ENCODE measurements at places on chromosomes 16 and 17.

GRCh38 chr16:85326794-85327181 lies 214.5 kb upstream of the CIBAR2 start:
- peak; percentile 34 for DNase-seq

GRCh38 chr16:4515611-4516233 lies 22.9 kb downstream of the CDIP1 start:
- DNase-seq = peak; percentile 67

DNA sequence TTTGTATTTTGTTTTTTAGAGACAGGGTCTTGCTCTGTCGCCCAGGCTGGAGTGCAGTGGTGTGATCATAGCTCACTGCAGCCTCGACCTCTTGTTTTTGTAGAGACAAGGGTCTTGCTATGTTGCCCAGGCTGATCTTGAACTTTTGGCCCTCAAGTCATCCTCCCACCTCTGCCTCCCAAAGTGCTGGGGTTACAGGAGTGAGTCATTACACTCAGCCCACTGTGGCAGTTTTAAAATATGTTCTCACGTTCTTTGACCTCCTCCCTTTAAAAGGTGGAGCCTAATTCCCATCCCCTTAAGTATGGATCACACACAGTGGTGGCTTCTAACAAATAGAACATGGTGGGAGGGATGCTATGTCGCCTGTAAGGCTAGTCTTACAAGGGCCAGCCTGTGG lies 67.7 kb downstream of the ZDHHC7 start:
- DNase-seq = no peak

DNA sequence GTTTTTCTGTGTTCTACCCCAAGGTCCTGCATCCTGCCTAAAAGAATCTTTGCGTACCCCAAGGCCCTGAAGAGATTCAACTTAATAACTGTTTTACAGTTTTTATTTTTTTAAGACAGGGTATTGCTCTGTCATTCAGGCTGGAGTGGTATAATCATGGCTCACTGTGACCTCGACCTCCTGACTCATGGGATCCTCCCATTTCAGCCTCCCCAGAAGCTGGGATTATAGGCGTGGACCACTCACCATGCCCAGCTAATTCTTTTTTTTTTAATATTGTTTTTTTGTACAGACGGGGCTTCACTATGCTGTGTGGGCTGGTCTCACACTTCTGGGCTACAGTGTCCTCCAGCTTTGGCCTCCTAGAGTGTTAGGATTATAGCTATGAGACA lies 9.3 kb upstream of the FAAP100 start:
- no peak for DNase-seq

- peak; percentile 93 for DNase-seq
These were observed 141.1 kb downstream of the CCDC182 start for GRCh38 chr17:57603978-57604377.

GRCh38 chr16:56771558-56772279 lies 41.8 kb downstream of the NUP93 start:
- DNase-seq = no peak

DNA sequence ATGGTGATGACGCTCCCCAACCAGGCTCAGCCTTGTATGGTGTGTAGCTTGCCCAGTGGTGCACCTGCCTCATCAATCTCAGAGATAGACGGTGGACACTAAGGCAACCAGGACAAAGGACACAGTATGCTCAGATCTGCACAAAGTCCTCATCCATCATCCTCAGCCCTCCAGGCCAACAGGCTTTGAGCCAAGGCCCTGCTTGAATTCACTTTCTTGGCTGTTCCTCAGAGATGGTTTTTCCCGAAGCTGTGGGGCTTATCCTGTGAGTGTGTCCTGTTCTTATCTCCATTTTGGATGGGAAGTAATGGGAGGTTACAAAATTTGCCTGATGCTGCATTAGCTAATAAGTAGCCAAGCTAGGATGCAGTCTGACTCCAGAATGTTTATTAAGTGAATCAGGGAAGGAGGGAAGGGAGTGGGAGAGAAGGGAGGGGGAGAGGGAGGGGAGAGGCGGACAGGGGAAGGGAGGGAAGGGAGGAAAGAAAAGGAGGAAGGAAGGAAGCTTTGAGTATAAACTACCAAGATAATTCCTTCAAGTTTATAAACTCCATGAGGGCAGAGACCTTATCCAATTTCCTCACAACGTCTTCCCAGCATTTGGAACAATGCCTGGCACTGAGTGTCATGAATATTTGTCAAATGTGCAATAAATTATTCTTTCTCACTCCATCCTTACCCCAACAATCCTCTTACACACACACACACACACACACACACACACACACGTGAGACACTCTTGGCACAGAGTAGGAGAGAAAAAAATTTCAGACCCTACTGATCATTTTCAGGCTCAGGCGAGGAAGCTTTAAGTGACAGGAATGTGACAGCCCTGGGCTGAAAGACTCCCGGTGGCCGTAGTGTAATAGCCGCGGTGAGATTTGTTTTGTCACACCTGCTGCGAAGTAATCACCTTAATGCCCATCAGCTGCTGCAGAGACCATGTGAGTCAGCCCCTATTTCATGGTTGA lies 84.3 kb downstream of the BMERB1 start:
- DNase-seq = no peak

DNA sequence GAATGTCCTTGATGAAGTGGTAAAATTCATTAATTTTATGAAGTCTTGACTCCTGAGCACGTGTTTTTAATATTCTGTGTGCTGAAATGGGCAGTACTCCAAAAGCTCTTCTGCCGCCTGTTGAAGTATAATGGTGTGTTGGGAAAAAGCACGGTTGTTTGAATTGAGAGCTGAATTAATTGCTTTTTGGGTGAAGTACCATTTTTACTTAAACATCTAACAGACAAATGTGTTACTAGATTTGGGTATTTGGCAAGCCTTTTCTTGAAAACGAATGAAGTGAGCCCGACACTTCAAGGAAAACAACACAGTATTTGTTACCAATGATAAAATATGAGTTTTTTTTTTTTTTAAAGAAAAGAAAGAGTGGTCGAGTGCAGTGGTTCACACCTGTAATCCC lies 22.5 kb downstream of the WWP2 start:
- DNase-seq = no peak

GRCh38 chr16:2473999-2474876 lies 689 bp upstream of the TBC1D24 start:
- no peak for DNase-seq

GRCh38 chr16:1979271-1980029 lies 1.8 kb downstream of the NOXO1 start:
- DNase-seq = no peak

GRCh38 chr17:67212714-67213417 lies 32.1 kb downstream of the HELZ start:
- no peak for DNase-seq

- DNase-seq = no peak
These were observed 121.0 kb upstream of the ADAMTS18 start for GRCh38 chr16:77555791-77556190.

DNA sequence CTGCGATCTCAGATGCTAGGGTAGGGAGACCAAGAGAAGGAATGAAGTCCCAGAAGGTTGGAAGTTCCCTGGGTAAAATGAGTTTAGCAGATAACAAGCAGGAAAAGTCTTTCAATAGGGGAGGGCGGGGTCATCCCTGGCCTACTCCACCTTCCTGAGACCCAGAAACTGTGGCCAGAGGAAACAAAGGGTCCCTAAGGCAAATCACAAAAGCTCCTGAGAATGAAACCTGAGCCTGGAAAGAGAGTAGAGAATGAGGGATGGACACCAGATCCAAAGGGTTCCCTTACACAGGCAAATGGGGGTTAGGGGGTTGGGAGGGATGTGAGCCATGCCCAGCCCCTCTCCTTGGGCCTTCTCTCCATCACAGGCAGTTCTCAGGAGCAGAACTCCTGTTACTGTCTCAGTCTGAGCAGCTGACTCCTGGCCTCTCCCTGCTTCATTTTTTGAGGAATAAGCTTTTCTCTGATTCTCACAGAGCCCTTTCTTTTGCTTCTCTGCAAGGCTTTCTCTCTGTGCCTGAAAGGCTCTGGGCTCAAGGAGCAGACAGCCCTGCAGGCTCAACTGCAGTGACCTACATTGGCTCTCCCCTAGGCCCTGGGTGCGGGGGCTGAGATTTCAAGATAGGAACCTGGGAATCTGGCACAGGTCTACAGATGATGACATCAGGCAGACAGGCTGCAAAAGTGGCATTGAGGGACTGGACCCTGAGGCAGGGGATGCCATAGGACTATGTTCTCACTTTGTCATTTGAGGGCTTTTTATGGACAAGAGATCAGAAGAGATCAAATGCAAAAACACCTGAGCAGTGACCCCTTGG lies 9.8 kb upstream of the NR1D1 start:
- DNase-seq = no peak

GRCh38 chr16:19116711-19117449 lies 3.1 kb downstream of the ITPRIPL2 start:
- DNase-seq = peak; percentile 32

- no peak for DNase-seq
These were observed 6.7 kb downstream of the IL4R start for GRCh38 chr16:27320261-27321012.

GRCh38 chr17:18974407-18975149 lies 22.6 kb downstream of the SLC5A10 start:
- DNase-seq = no peak

- DNase-seq = no peak
These were observed 120.8 kb downstream of the CDYL2 start for GRCh38 chr16:80683646-80684045.

DNA sequence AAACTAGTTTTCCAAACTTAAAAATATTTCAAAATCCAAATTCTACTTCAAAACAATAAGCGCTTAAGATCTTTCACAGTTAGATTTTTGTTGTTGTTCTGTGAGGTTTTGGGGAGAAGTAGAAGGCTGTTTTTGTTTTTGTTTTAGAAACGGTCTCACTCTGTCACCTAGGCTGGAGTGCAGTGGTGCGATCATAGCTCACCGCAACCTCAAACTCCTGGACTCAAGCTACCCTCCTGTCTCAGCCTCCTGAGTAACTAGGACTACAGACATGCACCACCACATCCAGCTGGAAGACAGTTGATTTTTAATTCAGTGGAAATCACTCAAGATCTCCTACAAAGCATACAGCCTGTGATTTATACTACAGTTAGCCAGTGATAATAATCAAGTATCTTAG lies 2.7 kb downstream of the SHCBP1 start:
- no peak for DNase-seq

DNA sequence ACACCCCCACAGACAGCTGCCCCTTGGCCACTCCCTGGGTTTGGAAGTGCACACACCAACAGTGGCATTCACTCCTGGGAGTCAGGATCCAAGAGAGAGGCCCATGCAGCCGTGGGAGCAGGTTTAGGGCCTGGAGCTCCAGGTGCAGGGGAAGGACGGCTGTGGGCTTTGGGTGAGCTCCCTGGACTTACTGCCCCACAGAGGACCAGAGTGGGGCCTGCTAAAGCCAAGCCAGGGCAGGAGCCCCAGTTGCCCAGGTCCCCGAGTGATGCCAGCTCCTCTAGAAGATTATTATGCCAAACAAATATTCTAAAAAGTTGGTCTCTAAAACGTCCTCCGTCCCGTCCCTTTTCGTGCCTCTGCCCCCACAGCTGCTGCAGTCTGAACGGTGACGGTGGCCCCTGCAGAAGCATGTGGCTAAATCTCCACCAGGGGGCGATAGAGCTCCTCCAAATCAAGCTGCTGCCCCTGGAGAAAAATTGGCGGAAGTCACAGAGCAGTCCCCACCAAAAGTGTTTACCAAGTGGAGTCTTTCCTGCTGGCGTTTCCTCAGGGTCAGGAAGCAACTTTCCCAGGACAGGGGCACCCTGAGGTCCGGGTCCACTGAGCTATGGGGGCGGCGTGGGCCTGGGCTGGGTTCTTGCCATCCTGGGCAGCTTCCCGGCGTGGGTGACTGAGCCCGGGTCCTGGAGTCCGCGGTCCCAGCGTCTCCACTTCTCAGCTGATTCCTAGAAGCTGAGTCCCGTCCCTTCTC lies 4.2 kb downstream of the ARMC7 start:
- DNase-seq = peak; percentile 71

GRCh38 chr16:13940397-13940933 lies 20.5 kb downstream of the ERCC4 start:
- DNase-seq = no peak

DNA sequence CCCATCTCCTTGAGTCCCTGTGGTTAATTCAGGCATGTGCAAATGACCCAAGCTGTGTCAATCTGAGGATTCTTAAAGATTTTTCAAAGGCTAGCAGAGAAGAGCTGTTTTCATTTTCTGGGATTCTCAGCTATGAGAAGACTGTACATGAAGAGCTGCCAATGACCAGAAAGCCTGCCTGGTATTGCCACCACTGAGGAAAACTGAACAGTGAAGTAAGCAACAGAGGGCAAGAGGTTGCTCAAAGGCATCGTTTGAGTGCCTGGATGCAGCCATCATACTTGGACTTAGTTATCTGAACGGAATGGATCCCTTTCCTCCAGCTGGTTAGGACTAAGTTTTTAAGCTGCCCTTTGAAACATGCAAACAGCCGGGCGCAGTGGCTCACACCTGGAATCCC lies 38.4 kb downstream of the FAM20A start:
- no peak for DNase-seq

DNA sequence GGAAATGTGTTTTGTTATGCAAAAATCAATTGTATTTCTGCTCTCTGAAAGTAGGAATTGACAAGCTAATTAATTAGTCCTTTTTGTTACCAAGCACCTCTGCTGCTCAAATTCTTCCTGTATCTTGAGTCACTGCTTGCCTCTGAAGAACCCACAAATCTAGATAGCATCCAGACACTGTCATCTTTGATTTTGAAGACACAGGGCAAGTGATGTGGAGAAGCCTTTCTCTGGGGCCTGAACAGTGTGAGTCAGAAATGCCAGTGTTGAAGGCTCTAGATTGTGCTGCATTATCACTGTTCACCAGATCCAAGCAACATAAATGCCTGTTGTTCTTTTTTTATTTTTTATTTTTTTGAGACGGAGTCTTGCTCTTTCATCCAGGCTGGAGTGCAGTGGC lies 10.9 kb upstream of the ST6GALNAC1 start:
- no peak for DNase-seq

DNA sequence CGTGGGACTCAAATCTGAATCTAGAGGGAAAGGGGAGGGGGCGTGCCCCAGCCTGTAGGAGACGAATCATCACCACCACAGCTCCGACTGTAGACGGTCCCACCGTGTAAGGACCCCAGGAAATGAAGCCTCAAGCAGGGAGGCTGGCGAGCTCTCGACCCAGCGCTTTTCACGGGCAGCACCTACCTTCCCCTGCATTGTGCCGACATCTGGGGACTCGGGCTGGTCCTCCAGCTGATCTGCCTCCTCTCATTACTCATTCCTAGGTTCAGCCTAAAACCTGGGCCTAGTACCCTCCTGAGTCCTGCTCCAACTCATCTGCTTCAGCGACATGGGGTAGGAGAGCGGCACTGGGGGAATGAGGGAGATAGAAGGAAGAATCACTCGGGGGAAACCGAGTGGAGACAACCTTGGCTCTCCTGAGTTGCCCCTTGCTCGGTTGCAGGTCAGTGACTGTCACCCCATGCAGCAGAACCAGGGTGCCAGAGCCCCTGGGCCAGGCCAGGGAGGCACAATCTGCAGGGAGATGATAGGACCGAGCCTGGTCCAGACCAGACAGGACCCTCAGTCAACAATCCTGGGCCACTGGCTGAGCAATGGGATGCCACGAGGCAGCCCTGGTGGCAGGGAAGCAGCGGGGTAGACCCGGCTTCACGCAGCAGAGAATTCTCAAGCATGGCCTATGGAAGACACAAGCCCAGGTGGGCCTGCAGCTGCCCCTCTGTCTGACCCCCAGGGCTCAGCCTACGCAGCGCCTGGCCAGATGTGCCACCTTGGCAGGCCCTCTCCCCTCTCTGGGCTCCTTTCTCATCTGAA lies 833 bp upstream of the BCAR1 start:
- no peak for DNase-seq
